ENCODE measurements at places on chromosomes 7 and 10.
A peak's percentile ranks its signal among the peaks of the same experiment; 100 is the strongest.

DNA sequence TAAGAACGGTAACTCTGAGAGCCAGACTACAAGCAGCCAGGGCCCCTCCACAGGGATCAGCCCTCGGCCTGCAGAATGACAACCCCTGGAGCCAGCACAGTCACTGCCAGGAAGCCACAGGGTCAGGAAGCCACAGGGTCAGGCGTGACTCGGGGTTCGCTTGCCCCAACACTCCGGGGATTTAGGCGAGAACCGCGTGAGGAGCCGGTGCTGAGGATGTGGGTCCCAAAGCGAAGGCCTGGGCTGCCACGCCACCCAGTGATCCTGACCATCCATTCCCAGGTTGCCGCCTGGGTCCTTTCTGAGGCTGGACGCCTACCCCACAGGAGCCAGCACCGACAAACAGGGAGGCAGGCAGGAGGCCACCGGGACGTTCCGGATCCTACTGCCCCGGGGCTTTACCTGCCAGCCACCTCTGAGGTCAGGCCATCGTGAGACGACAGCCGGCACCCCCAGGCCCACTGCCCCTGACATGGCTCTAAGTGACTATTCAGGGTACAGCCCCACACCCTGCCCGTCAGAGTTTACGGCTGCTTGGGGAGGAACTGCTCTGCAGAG, 228.6 kb downstream of the ELFN1 start:
- DNase-seq = no peak

DNA sequence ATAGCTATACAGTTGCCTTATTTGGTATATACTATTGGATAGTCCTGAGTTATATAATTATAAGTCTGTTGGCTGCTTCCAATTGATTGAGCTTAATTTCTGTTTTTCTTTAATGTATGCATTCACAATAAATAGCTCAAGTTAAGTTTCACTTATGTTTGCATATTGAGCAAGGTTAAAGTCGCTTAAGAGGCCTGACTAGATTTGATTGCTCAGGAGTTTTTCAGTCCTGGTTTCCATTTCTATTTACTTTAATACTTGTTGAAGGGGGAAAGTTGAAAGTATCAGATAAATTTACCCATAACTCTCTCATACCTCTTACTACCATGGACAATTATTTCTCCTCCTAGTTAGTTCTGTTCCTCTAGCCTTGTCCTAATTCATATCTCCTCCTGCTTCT, 294.7 kb downstream of the ARL4A start:
- no peak for DNase-seq

DNA sequence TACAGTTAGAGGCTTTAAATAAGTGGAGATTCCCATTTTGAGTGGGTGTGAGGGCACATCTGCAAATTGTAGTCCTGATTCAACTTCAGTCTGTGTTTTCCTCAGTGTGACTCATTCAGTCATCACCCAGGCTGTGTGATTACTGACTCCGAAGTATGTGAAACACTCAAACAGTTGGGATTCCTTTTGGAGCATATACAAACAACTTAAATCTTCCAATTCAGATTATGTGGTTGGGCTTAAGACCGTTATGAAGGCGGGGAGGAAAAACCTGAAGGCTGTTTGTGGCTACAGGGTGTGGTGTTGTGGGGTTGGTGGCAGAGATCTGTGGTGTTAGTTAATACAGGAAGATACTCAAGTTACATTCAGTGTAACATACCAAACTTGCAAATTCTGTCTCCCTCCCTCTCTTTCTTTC, 259.7 kb upstream of the FERD3L start:
- no peak for DNase-seq

GRCh38 chr7:50985096-50985495, 202.4 kb upstream of the GRB10 start:
- DNase-seq = no peak

DNA sequence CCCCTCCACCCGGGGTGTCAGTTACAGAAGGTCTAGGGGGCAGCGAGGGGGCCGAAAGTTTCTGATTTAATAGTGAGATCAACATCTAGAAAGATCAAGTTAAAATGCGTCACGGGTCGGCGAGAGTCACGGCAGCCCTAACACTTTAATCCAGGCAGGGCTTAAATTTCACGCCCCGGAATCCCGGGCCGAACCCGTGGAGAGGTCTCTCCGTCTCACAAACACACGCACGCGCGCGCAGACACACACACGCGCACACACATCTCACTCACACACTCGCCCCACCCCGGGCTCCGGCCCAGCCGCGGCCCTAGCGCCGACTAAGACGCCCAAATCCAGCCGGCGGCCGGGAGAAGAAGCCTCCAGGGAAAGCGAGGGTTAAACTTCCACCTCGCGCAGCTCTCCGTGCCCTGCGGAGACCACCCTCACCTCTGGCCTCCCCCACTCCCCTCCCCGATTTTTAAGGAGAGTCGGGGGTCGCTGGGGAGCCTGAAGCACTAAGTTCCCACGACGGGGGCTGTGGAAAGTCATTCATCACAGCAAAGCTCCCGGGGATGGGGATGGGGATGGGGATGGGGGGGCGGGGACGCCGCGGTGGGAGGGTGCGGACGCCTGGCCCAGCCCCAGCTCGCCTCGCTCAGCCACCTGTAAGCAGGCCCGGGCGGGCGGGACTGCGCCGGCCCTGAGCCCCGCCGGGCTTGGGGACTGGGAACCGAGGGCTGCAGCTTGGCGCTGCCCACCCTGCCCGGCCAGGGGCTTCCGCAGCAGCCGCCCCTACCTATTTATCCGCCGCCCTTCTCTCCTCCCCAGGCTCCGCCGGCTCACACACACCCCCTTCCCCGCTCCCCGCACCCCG, 1.6 kb downstream of the PDGFA start:
- DNase-seq = no peak

DNA sequence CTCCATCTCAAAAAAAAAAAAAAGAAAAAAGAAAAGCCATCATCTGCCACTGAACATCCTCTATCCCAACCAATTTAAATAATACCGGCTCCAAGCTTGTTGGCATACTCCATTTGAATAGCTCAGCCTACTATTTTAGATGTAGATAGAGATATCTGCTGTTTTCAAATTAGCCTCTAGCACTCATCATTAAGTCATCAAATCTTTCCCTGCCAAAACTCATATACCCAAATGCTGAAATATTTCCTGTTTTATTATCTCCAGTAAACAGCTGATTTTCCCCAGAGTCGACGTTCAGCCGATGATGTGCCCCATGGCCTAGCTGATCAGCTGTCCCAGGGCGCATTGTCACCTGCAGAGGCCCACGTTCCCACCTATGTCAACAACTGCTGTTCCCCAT, 34.5 kb upstream of the FRMD4A start:
- DNase-seq = no peak

GRCh38 chr7:35757574-35757973, 43.3 kb upstream of the SEPTIN7 start:
- no peak for DNase-seq

DNA sequence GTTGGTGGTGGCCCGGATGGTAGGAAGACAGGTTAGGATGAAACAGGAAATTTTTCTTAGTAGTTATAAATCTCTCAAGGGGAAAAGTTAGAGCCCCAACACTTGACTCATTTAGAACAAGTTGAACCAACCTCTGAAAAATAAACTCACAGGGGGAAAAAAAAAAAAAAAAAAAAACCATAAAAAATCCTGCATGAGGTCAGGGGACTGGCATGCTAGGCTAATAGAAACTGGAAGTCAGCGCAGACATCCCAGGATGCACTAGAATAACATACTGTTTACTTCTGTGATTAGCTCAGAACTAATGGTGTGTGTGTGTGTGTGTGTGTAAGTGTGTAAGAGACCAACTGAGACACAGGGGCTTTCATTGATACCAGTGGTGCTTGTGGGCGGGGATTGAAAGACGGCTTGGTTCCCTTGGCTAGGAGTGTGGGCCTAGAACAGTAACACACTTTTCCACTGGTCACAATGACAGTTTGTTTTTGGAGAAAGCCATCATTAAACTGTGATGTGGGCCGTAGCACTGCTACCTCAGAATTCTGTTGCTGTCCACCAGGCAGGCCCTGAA, 491.6 kb upstream of the GALNT17 start:
- DNase-seq = no peak

GRCh38 chr10:12909836-12910185, 91.7 kb downstream of the CCDC3 start:
- no peak for DNase-seq

DNA sequence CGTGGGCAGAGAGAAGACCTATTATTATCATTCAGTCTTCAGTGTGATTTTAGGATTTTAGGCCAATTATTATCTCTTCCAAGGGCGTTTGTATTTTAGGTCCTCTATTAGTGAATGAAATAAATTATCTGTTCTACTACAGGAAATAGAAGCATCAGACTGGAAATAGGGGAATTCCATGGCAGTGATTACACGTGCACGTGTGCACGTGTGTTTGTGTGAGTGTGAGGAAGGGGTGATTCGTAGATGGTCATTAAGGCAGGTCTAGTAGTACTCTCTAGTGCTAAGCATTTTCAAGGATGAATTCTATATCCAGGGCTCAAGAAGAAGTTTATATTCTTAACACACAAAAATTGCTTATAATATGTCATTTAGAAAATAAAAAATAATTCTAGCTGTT, 623.2 kb downstream of the GATA3 start:
- DNase-seq = no peak

- DNase-seq = no peak
Observed at GRCh38 chr10:125482108-125482507, 200.9 kb downstream of the TEX36 start.

DNA sequence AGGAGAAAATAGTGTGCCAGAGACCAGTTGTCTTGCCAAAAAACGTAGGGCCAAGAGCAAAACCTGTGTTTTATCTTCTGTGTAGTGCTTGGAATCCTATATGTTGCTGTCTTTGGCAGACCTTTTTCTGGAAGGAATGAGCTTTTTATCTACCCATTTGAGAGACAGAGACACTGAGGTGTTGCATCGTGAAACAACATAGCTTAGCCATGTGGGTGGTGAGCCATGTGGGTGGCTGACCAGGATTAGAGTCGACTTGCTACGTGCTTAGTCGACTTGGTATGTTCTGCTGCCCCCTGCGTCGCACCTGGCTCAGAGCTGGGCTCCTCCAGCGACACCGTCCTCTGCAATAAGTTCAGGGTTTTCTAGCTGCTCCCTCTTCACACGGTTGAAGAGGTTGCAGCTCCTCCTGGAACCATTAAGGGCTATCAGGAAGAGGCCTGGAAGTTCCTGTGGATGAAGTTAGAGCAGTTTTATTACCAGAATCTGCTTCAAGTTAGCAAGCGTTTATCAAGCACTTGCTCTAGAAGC, 175.8 kb downstream of the SH2D4B start:
- no peak for DNase-seq

DNA sequence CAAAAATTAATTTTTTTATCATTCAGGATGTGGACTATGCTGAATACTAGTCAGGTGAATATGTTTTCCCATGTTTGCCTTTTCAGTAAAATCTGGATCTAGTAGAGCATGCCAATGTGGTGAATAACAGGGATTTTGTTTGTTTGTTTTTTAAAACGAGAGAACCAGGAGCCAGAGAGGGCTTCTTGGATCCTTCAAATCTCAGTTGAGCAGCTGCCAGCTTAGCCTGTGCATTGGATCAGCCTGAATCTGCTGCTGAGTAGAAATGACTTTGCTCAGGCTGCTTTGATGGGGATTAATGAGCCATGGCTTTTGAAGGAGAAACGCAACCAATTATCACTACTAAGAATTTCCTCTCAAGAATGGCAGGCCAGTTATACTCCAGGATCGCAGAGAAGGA, 493.8 kb downstream of the ARL4A start:
- DNase-seq = peak; percentile 78

GRCh38 chr10:14737808-14738545, 36.7 kb downstream of the FAM107B start:
- DNase-seq = no peak

DNA sequence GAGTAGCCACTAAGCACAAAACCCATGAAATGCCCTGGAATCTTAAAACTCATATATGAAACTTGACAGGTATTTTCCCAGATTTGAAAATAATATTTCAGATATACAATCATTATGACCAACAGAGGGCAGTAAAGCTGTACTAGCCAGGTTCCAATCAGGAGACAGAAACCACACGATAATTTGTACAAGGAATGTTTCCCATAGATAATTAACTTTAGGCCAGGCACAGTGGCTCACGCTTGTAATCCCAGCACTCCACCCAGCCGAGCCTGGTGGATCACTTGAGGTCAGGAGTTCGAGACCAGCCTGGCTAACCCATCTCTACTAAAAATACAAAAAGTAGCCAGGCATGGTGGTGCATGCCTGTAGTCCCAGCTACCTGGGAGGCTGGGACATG, 31.0 kb upstream of the NUB1 start:
- DNase-seq = no peak

GRCh38 chr7:28705350-28705749, 252.8 kb downstream of the TRIL start:
- no peak for DNase-seq

- no peak for DNase-seq
Observed at GRCh38 chr7:143390773-143391317, 9.7 kb downstream of the ZYX start.

DNA sequence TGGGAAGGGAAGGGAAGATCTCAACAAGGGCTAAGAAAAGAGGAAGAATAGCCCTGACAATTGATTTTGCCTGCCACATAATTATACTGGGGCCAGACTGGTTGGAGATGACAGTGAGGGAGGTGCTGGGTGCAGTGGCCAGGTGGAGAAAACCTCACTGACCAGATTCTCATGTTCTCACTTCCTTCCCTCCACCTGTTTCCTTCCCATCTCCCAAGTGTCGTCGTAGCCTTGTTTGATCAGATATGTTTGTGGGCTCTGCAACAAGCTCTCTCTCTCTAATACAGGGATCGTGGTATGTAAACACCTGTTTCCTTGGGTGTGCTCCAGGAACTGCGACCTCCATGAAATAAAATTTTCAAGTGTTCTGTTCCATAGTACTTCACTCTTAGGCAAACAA, 60.2 kb downstream of the VCL start:
- no peak for DNase-seq

- DNase-seq = no peak
Observed at GRCh38 chr10:118798231-118798662, 43.5 kb upstream of the CACUL1 start.

GRCh38 chr7:158572000-158572828, 15.4 kb downstream of the PTPRN2 start:
- no peak for DNase-seq

- no peak for DNase-seq
Observed at GRCh38 chr10:80685355-80685754, 147.7 kb downstream of the SH2D4B start.

DNA sequence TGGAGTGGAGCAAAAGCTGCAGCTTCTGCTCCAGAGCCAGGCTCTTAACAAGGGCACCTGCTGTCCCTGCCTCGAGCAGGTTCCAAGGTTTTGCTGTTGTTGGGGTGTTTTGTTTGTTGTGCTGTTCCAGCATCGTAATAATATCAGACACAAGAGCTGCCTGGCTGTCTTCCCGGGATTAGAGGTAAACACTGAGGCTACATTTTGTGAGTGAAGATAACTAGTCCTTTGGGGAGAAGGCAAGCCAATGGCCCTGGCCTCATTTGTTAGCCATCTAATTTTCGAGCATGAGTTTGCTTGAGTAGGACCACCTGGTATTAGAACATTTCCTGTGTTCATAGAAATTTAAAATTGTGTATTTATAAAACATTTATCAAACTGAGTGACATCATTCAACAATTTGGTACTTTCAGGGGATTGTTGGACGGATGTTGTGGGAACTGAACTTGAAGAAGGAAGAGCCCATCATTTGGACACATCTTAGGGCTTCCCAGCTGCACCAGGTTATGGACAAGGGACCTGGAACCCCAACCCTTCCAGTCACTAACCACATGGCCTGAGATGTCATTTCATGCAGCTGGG, 555.0 kb downstream of the TNS3 start:
- DNase-seq = no peak

All from NCI-H187 treated with DMSO at 0.1 percent for 48 hours (cell line).